ENCODE measurements at places on chromosomes 7 and 10.

- peaks cover 5% of the 10 kb centered on the region for H3K36me3 ChIP-seq
- DNase-seq: peak; percentile 62
- H3K27ac ChIP-seq: no peak within 1 kb of the TSS
- no peak within 1 kb of the TSS for H3K4me3 ChIP-seq
- H3K4me1 ChIP-seq: peaks cover 3% of the 10 kb centered on the region
Measured at GRCh38 chr7:158587162-158588084, at the start of gene PTPRN2. Gene PTPRN2 (minus strand): TSS chr7:158587823.

DNA sequence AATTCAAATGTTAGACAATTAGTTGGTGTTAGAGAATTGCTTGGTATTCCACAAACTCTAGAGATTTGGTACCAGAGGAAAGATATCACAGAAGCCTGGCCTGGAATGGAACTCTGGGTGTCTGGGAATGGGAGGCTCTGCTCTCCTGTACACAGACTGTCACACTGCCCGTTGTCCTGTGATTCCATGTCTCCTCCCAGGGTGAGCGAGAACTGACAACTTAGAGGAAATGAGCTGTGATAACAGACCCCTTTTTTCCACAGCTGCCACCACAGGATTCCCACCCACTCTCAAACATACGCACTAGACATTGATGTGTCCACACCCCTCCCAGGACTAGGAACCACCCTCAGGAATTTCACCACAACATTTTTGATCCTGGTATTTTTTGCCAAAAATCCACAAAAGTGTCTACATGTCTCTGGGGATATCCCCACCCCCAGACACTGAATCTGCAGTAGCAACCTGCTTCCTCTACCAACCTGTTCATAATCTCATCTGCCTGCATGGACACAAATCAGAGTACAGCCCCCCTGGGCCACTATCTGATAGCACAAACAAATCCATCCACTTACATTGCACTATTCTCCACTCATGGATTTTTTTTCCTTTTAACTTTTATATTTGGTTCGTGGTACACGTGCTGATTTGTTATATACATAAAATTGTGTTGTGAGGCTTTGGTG lies 4.7 kb downstream of the ZNF273 start:
- peaks cover 42% of the 10 kb centered on the region for H3K4me1 ChIP-seq
- H3K36me3 ChIP-seq: peaks cover 77% of the 10 kb centered on the region
- no peaks in the 10 kb centered on the region for H3K27me3 ChIP-seq

GRCh38 chr7:17619196-17619818 lies 320.9 kb downstream of the AHR start:
- no peaks in the 10 kb centered on the region for H3K36me3 ChIP-seq
- H3K4me3 ChIP-seq: no peak overlapping the region
- DNase-seq: no peak
- H3K27ac ChIP-seq: no peak overlapping the region
- H3K27me3 ChIP-seq: no peaks in the 10 kb centered on the region
- H3K4me1 ChIP-seq: no peaks in the 10 kb centered on the region

DNA sequence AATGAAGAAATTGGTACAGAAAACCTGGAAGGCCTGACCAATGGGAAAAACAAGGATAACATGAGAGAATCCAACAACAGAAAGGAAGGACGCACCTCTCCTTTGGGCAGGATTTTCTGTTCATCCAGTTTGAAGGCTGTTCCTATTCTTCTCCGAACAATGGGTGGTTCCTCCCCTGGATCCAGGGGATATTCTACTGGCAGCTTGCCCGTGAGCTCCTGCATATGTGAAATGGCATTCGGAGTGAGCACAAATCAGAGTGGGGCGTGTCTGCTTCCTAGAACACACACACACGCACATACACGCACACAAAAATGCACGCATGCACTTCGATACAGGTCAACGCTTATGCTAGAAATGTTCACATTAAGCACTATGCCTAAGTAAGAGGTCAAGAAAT lies 83.5 kb downstream of the PRPF18 start:
- no peak overlapping the region for H3K27ac ChIP-seq
- no peak for DNase-seq
- H3K4me3 ChIP-seq: no peak overlapping the region
- no peaks in the 10 kb centered on the region for H3K4me1 ChIP-seq
- H3K27me3 ChIP-seq: no peaks in the 10 kb centered on the region

DNA sequence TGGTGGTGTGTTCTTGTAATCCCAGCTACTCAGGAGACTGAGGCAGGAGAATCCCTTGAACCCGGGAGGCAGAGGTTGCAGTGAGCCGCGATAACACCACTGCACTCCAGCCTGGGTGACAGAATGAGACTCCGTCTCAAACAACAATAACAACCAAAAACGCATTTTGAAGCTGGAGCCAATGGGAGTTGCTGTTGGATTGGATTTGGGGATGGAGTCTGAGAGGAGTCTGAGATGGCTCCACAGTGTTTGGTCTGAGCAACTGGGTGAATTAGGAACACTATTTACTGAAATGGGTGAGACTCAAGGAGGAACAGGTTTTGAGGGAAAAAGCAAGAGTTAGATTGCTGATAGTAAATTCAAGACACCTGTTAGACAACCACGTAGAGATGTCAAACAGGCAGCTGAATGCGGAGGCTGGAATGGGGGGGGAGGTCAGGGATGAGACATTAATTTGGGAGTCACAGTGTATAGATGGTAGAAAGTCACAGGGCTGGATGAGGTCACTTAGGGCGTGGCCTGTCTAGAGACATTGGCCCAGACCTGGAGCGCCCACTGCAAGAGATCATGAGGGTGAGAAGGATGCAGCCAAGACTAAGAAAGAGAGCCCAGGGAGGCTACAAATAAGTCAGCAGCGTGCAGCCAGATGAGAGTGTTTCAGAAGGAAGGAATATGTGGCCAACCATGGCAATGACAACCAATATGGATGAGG lies 56.4 kb downstream of the CYCS start:
- peaks cover 16% of the 10 kb centered on the region for H3K4me1 ChIP-seq
- H3K27me3 ChIP-seq: no peaks in the 10 kb centered on the region
- H3K36me3 ChIP-seq: no peaks in the 10 kb centered on the region
- no peak overlapping the region for H3K27ac ChIP-seq

GRCh38 chr10:52212062-52212461 lies 102.0 kb upstream of the DKK1 start:
- no peaks in the 10 kb centered on the region for H3K36me3 ChIP-seq
- H3K27me3 ChIP-seq: no peaks in the 10 kb centered on the region
- DNase-seq: no peak

DNA sequence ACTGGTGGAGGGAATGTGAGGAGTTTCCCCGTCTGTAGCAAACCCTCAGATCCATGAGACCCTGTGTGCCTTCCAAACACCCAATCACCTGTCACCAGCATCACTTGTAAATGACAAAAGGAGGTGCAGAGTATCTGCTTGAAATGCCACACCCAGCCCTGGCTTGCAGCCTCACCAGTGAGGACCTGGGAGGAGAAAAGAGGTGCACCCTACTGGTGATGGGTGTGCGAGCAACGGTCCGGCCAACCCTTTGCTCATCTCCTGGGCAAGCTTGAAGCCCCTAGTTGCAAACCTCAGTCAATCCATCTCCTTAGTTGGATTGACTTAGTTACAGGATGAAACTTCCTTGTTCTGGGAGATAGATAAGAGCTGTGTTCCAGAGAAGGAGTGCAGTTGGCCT lies 62.4 kb upstream of the WAPL start:
- H3K27ac ChIP-seq: no peak overlapping the region
- H3K4me1 ChIP-seq: peaks cover 2% of the 10 kb centered on the region
- H3K27me3 ChIP-seq: no peaks in the 10 kb centered on the region

- DNase-seq: peak; percentile 21
- H3K36me3 ChIP-seq: no peaks in the 10 kb centered on the region
- no peak overlapping the region for H3K27ac ChIP-seq
- H3K27me3 ChIP-seq: no peaks in the 10 kb centered on the region
Measured at GRCh38 chr7:23277359-23277989, 21.7 kb upstream of the MALSU1 start.
